ENCODE measurements at places on chromosomes 3 and 15.

DNA sequence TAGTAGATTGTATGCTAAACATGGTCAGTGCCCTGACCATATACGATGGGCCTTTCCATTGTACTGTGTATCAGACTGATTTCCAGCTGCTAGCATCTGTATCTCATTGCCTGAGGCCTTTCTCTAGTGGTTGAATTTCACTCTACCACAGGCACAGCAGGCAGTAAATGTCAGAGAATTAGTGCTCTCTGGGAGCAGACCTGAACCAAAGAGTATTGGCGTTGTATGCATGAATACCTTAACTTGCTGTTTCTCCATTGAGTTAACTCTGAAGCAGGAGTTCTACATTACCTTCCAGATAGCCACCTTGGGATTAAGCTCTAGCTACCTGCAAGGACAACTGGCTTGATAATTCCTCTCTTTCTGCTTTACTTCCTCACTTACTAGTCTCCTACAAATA lies 439.2 kb upstream of the EPHA3 start:
- DNase-seq: no peak

- DNase-seq: peak; percentile 67
Measured at GRCh38 chr3:12224181-12225147, 64.4 kb upstream of the PPARG start.

DNA sequence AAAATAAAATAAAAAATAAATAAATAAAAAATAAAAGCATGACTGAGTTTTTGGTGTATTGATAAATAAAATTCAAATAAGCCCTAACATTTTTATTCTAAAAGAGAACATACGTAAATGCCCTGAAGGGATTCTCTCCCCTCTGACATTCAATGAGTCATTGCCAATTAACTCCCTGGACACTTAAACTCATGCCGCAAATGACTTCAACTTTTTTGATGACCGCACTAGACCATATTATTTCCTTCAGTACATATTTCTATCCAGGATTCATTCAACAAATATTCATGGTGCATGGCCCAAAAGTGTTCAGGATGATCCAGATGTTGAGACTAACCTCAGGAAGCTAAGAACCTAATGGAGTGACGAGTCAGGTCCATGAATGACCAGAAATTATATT lies 195.9 kb upstream of the LRRN1 start:
- DNase-seq: no peak

DNA sequence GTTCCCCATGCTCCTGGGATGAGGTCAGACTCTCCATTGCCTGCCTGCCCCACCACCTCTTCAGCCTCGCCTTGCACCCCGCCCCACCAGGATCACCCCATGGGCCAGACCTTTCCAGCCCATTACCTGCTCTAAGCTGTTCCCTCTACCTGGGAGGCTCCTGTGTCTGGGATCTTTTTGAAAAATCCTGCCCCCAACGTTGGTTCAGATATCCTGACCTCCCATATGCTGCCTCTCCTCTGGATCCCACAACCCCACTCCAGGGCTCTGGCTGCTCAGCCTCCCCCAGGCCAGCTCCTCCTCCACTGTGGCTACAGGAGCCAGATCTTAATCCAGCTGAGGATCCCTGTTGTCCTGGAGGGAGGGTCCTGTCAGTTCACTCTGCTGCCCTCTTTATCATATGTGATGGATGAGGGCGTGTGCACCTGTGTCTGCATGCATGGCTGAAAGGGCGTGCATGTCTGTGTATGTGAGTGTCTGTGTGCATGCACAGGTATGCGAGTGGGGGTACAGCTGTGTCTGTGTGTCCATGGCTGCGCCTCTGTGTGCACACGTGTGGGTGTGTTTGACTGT lies 21.7 kb upstream of the ALAS1 start:
- DNase-seq: no peak

DNA sequence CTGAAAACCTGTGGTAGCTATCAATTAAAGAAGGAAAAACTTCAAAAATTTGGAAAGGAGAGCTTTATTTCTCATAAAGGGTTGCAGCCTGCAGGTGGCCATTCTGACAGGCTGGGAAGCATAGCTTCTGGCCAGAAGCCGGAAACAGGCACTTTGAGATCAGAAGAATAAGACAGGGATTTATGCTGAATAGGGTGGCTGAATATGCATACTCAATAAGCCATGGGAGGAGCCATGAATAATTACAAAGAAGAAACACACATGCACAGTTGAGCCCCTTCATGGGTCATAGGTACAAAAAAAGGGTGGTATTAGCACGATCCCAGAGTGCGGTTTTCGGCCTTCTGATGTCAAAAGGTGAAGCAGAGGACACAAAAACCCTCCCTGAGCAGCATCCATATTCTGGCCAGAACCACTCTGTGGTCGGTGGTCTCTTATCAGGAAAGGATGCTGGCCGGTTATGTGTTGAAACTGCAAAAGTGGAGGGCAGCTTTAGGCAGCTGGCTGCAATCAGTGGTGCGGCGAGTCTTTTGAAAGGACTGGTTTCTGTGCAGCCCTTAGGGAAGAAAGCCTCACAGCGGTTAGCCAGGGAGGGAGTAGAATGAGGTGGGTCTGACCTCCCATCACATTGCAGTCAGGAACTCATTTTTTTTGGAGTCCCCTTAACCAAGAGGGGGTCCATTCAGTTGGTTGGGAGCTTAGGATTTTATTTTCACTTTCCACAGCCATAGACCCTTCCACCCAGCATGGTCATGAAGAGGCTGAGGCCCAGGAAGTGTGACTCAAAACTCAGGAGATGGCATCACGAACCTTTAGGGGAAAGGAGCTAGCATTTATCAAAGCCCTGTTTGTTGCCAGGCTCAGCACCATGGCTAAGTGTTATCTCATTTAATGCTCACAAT lies 34.7 kb upstream of the CCDC174 start:
- no peak for DNase-seq

DNA sequence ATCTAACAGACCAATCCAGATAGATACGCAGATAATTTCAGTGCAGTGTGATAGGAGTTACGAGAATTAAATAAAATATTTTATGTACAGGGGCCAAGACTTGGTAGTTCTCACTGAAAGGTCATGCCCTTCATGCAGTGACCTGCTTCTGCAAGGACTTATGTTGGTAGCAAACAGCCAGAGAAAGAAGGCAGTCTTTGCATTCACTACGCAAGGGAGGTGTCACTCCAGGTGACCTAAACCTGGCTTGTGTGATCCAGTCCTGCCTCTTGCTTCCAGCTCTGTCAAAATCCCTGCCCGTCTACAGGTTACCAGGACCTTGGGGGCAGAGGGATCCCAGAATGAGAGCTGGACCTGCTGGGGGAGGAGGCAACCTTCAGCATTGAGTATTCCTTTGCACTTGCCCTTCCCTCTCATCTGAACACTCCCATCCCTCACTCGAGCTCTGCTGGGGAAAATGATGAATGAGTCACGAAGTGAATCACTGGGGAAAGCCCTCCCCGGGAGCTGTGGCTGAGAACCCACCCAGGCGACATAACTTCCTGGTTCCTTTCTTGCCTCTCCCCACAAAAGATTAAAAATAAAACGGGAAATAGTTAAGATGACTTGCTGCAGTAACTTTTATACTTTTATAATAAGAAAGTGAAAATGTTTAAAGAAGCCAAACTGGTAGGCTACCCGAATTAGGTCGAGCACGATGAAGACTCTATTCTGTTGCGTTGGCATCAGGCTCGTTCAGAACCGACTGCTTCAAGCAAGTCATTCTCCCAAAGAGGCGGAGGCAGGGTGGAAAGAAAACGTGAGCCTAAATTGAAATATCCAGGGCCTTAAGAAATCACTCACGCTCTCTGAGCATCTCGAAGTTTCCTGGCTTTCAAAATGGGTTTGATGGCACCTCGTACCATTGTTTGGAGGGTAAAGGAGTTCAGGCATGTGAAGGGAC lies 216.1 kb downstream of the SLCO3A1 start:
- DNase-seq: peak; percentile 88

GRCh38 chr3:161083131-161083530 lies 22.0 kb downstream of the B3GALNT1 start:
- DNase-seq: no peak

GRCh38 chr3:57062101-57062631 lies 1.7 kb downstream of the SPATA12 start:
- no peak for DNase-seq

DNA sequence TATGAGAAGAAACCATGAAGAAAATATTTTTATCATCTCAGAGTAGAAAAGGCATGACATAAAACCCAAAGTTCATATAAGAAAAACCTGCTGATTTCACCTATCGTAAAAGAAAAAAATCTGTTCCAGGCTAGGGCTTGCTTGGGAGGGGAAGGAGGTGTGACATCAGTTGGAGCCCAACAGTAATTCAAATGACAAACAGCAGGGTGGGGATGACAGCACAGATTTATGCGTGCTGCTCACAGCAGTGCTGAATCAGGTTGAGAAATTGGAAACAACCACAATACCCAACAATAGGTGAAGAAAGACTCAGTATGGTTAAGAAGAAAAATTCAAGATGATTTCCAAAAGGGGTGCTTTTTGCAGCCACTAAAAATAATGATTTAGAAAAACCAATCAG lies 172.4 kb downstream of the PDE8A start:
- no peak for DNase-seq

GRCh38 chr3:131326307-131326706 lies 55.3 kb upstream of the NUDT16 start:
- DNase-seq: peak; percentile 56

- DNase-seq: peak; percentile 26
Measured at GRCh38 chr15:57789225-57789624, 82.7 kb downstream of the POLR2M start.

- no peak for DNase-seq
Measured at GRCh38 chr15:67240235-67241131, 14.0 kb downstream of the AAGAB start.

- peak; percentile 21 for DNase-seq
Measured at GRCh38 chr15:76495487-76495886, 158.9 kb downstream of the ISL2 start.

DNA sequence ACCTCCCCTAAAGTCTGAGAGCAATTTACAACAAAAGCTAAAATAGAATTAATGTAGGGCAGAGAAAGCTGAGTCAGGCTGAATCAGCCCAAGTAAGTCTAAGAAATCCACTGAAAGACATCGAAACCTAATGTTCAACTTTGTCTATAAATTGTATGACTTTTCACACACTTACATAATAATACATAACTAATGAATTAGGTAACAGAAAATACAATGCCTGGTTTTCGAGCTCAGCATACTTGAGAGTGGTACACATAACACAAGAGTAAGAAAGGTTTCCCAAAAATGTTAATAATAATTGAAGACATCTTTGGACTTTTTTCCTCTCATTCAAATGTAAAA lies 55.3 kb upstream of the VGLL4 start:
- peak; percentile 88 for DNase-seq

DNA sequence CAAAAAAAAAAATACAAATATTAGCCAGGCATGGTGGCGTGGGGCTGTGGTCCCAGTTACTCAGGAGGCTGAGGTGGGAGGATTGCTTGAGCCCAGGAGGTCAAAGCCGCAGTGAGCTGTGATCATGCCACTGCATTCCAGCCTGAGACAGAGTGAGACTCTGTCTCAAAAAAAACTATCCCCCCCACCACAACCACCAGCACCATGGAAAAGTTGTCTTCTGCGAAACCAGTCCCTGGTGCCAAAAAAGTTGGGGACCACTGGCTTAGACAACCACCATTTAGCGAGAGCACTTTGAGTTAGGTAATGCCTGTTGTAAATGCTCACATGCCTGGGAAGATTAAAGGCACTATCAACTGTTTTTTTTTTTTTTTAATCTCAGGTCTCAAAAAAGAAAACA lies 15.4 kb downstream of the ARHGAP31 start:
- no peak for DNase-seq

DNA sequence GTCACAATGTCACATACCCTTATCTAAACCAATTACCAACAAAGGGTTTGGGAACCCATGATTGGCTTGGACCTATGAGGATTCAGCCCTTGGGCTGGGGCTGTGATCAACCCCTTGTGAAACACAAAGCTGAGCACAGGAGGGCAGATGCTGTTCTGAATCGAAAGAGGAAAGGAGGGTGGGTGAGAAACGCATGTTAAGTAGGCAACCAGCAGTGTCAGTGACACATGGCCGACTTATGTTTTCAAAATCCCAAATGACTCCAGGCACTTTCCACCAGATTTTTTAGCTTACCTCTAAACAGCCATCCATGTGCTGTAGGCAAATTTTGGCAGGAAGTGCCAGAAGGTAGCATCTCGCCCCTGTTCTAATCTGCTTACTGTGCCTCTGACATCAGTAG lies 34.1 kb upstream of the KLHL25 start:
- no peak for DNase-seq

- DNase-seq: no peak
Measured at GRCh38 chr3:44984335-44984734, 8.3 kb downstream of the EXOSC7 start.

Measured in fibroblast of skin of right biceps (primary cell).